Left ventricle myocardium superior (tissue), 1 donor: ENCODE measurements at places on chromosomes 13 and 19.

DNA sequence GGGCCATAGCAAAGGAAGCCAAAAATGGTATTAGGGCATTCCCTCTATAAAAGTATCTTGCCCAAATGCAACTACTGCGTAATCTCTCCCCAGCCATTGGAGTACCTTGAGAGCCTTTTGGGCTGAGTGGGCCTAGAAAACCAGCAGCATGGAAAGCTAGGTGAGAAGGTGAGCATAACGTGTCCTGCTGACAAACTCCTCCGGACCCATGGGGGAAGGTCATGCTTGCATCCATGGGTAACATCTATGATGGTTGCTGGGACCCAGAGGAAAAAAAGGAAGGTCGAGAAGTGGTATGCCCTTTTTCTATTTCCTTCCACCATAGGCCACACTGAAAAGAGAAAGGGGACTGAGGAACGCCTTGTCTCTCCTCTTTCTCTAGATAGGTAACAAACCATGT lies 57.4 kb downstream of the ZNF728 start:
- no peak for DNase-seq

- no peak for DNase-seq
Observed at GRCh38 chr13:44013758-44014291, 134.1 kb downstream of the LACC1 start.

- DNase-seq = no peak
Observed at GRCh38 chr13:34465423-34465922, 476.6 kb upstream of the NBEA start.

GRCh38 chr19:14979476-14980255 lies at the start of gene SLC1A6:
Gene SLC1A6 (minus strand): TSS chr19:14979864. CDS start chr19:14972910, 6,954 bp downstream.
- no peak for DNase-seq

GRCh38 chr19:12778017-12778904 lies 2.9 kb upstream of the HOOK2 start:
- peak; percentile 85 for DNase-seq

DNA sequence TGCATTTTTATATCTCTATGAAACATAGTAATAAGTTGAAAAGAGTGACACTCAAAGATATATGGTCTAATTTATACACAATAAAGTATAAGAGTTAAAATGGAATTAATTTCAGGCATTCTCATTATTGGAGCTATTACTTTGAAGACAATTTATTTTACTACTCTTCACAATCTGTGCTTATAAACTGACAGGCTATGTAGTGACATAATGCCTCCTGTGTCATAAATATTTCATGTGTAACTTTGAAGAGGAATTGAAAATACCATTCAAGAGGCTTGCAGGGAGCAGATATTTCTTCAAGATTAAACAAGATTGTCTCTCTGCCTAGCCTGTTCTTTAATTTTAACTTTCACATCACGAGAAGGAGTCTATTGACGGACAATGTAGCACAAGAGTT lies 1881.5 kb upstream of the PCDH20 start:
- DNase-seq = no peak

- peak; percentile 86 for DNase-seq
Observed at GRCh38 chr19:10226376-10227025, 4.6 kb downstream of the S1PR2 start.

DNA sequence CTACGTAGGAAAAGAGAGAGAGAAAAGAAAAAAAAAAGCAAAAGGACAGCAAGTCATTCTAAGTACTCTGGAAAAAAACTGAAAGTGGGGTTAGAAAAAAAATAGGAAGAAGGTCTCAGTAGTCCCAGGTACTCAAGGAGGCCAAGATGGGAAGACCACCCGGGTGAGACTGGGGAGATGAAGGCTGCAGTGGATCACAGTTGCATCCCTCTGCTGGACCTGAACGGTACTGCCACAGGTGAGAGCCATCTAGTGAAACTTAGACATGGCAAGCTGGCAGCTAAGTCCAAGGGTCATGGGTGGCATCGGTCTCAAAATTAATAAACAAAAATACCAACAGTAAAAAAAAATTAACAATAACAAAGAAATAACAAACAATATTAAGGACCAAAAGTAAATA lies 41.0 kb upstream of the ZNF91 start:
- DNase-seq = no peak

DNA sequence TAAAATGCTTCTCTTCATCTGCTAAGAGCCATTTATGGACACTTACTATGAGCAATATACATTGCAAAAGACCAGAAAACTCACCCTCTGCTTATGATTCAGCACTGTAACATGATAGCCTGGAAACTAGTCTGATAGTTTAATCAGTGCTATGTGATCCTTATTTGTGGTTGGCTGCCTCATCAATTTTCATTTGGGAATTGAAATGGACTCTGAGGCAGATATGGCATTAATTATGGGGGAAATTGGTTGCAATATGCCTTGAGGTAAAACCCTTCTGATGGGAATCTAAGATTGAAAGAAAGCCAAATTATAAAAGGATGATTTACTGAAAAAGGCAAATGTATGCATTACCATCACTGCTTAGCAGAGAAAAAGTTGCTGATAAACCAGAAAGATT lies 33.5 kb downstream of the FAM216B start:
- DNase-seq = no peak

DNA sequence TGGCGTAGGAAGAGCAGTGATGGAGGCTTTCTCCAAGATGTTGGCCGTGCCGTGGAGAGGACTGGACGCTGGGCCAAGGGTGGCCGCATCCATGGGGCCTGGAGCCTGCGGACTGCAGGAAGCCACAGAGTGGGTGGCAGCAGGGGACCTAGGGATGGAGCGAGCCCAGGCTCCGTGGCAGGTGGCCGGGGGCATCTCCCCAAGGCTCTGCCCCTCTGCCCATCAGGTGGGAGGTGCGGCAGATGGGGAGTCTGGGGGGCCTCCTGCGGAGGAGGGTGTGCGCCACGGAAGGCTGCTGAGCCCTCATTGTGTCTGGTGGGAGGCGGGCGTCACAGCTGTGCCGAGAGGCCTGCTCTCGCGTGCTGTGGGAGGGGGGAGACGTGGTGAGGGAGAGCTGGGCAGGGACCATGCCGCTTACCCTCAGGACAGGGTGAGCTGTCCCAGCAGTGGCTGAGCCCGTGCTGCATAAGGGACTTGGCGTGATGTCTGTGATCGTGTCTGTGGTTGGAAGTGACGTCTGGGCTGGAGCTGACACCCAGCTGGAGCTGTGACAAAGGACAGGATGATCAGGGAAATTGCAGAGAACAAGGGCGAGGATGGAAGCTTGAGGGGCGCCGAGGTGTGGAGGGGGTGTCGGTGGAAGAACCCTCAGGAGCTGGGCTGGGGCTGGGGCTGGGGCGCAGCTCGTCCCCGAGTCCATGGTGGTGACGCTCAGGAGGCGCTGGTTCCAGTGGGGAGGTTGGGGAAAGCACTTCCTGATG lies 13.4 kb downstream of the MCF2L start:
- peak; percentile 29 for DNase-seq

DNA sequence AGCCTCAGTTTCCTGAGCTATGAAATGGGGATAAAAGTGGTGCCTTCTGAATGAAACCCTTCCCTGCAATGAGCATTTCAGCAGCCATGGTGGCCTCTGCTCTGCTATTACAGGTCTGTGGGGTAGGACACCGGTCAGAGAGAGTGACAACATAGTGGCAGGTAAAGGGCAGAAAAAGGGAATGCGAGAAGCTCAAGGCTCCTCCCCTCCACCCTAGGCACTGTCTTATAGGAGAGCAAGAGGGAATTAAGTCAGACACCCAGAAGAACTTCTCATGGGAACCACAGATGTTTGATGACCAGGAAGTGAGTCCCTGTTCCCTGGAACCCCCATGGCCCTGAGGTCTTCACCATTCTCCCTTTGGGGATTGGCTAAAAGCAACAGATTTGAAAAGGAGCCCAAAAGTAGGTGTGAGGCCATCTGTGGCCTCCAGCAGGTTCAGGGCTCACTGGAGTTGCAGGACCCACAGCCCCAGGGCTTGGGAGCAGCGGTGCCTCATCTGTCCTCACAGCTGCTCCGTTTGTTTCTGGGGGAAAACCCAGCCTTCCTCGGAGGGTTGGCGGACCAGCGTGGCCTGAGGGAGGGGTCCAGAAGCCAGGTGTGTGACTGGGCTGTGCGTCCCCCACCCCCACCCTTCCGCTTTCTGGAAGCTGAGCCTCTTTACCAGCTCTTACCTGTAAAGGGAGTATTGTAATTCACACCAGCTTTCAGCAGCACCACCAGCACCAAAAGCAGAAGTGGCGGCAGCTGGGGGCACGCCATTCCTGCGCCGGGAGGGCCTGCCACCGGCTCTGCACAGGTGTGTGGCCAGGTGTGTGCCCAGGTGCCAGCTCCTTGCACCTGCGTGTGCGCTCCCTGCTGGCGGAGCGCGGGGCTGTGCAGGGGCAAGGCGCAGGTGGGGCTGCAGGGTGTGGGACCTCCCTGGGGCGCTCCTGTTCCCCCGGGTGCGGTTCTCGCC lies 19.4 kb downstream of the IQCN start:
- DNase-seq = no peak

DNA sequence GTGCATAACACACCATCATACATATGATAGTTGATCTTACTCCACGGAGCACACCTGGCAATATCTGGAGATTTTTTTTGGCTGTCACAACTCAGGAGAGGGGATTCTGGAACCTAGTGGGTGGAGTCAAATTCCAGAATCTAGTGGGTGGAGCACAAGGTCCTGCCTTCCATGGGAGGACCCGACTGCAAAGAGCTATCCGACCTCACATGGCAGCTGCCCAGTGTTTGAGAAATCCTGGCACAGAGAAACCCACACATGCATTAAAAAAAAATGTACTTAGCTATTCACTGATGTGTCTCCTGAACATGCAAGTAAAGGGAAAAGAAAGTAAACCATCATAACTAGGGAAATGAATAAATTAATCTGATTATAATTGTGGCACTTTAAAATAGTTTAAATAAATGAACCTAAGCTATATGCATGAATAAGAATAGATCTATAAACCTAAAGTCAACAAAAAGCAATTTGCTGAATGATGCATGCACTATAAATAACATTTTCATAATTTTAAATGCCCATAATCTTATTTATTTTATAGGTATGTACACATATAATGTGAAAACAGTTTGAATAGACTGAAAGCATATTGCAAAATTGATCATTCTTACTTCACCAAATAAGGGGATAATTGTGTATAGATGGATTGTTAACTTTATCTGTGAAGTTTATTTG lies 300.3 kb downstream of the MYO16 start:
- no peak for DNase-seq

GRCh38 chr19:29680447-29680846 lies 15.2 kb downstream of the PLEKHF1 start:
- DNase-seq = peak; percentile 66

DNA sequence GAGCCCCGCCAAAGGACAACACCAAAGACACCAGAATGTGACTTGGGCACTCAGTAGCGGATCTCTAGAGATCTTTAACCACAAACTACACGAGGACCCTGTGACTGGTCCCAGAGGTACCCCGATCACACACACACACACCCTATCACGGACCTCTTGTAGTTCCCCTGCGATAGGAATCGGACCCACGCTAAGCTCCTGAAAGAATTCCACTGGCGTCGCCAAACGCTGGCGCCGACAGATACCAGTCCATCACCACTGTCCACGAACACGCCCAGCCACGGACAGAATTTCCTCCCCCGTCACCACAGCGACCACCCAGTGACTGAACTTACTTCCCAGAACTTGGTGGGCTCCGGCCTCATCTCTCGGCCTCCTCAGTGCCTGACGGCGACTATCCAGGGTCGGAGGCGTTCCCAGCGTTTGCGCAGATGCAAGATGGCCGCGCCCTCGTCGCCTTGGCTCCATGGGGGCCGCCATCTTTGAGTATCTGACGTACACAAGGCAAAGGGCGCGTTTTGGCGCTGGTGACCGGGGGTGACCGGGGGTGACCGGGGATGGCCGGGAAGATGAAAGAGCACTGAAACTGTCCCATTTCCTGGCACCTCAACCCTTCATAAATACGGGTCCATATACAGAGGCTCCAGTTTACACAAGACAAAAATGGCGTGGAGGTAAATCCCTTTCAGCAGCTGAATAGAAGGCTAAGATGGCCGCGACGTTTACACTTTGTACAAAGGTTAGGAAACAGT lies at the start of gene ZNF615:
Gene ZNF615, minus strand, starts transcription at position 406 of the 752 bp plus-strand sequence. CDS start 4,500 bp downstream, outside the sequence.
- DNase-seq = peak; percentile 94
